Suppressor macrophage treated with lipopolysaccharide for 1 hour (primary cell): ENCODE measurements at places on chromosomes 2 and 18.

GRCh38 chr18:13643261-13643751, 83.1 kb downstream of the FAM210A start:
- no peak for DNase-seq

- DNase-seq, result peak; percentile 49
These were observed 32.8 kb upstream of the DNAH7 start for GRCh38 chr2:196101325-196101991.

DNA sequence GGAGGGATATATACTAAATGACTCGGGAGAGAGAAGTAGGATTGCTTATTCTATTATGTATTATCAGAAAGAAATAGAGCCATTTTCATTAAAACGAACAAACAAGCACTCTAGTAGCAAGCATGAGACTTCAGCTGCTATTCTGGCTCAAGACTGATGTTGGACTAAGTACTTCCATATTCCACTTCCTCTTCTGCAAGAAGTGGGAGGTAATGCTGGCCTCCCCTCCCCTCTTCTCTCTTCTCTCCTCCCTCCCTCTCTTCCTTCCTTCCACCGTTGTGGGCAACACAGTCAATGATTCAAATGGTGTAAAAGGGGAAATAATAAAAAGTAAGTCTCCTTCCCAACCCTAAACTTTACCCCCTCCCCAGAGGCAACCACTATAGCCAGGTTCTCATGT, 62.6 kb downstream of the EMX1 start:
- DNase-seq, result peak; percentile 67

DNA sequence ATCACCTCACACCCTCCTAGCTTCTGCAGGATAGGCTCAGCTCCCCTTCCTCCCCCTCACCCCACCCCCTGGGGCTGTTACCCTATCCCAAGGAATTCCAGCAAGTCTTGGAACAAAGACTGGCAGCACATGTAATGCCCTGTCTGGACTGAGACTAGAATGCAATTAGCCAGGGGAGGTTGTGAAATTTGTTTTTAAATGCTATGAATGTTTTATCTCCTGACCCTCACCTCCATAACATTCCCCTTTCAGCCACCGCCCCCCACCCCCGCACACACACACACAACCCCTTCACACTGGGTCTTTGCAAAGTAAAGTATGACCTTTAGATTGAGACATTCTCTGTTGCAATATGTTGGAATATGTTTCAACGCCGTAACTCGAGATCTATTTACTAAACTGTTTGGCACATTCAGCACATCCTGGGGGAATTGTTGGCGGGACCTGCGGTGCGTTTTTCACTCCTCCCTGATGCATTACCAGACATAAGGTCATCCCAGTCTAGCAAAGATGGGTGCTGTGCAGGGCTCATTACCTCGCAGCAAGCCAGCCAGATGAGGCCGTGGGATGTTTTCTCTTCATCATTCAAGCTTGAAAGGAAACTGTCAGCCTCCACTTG, 290.7 kb upstream of the SLC14A2 start:
- DNase-seq, result peak; percentile 24

DNA sequence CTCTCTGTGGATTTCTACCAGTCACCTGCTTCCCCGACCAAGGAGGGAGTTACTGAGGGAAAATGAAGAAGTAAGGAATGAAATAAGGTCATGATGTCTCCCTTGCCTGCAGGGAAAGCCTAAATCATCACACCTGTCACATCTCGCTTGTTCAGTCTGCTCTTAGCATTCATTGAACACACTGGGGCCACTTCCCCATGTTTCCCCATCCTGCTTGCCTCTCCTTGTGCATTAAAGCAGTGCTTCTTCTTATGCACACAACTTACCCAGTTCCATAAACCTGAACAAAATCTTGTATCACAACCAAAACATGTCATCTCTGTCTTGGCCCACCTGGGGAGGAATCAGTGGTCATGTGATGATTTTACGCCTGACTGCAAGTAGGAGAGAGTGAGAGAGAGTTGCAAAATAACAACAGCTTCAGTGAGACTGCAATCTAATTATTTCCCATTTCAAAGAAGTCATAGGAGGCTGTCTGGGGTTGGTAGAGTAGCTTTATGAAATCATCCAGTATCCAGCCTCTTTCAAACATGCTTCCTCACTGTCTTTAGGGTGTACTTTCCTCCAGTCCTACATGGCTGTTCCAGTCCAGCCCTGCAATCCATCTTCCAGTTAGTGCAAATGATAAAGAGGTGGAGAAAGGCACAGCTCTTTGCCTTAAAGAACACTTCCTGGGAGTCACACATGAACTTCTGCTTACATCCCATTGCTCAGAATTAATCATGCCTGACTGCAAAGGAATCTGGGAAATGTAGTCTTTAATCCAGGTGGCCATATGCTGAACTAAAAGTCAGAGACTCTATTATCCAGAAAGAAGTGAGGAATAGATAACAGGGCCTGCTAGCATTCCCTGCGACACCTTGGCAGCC, 220.1 kb downstream of the HAUS1 start:
- DNase-seq, result peak; percentile 79

GRCh38 chr2:108605947-108606346, 71.7 kb downstream of the LIMS1 start:
- no peak for DNase-seq

DNA sequence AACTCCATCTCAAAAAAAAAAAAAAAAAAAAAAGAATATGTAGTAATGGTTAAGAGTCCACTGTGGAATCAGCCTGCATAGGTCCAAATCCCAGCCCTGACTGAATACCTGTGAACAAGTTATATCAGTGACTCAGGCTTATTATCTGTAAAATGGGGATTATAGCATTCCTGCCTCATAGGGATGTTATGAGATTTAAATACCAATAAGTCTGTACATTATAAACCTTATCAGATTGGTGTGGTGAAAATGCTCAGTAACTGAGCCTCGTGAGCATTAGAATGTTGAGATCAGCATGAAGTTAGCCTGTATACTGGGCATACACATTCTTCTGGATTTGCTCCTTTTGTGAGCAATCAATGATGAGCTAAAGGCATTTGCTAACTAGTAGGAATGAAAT, 3.0 kb upstream of the AMMECR1L start:
- DNase-seq, result no peak

DNA sequence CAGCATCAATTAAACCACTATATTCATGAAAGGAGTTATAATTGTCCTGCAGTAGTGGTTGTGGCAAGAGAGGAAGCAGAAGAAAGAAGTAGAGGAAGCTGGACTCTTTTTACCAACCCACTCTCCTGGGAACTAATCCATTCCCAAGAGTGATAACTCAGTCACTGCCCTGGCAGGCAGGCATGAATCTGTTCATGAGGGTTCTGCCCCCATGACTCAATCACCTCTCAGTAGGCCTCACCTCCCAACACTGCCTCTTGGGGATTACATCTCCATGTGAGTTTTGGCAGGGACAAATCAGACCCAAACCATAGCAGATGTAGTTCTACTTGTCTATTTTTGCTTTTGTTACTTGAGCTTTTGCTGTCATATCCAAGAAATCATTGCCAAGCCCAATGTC, 232.7 kb upstream of the MAP2 start:
- DNase-seq, result no peak

DNA sequence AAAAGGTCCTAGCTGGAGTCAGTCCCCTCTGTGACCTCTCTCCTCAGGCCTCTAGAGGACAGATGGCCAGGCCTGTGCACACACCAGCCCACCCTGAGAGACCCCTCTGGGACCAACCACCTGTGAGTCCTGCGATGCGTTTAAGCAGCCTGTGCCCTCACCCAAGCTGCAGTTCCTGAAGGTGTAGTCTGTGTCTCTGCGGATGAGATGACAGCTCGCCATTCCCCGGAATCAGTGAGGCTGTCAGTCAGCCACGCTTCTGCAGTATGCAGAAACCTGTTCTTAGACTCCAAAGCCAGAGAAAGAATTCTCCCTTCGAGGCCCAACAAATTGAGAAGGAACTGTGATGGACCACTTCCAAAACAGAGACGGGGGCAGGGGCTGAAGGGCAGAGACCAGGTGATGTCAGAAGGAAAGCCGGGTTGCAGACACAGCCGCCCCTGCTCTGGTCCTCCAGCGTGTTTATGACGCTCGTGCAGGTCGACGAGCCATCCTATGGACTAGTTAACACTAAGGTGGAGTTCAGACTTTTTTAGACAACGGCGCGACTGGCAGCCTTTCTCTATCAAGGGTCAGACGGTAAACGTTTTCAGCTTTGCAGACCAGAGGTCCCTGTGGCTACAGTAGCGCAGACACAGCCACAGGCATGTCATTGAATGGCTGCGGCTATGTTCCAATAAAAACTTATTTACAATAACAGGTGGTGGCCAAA, 10.2 kb downstream of the MTERF4 start:
- DNase-seq, result no peak

GRCh38 chr18:21057112-21057511, 54.5 kb downstream of the ROCK1 start:
- DNase-seq, result peak; percentile 25

GRCh38 chr2:198168651-198169050, 364.3 kb downstream of the PLCL1 start:
- no peak for DNase-seq
